ENCODE measurements at places on chromosomes 6 and 20. TPM values are rescaled to one million over a fixed set of nuclear protein-coding genes. Genes with fewer than 3 reads are reported as not detected.

DNA sequence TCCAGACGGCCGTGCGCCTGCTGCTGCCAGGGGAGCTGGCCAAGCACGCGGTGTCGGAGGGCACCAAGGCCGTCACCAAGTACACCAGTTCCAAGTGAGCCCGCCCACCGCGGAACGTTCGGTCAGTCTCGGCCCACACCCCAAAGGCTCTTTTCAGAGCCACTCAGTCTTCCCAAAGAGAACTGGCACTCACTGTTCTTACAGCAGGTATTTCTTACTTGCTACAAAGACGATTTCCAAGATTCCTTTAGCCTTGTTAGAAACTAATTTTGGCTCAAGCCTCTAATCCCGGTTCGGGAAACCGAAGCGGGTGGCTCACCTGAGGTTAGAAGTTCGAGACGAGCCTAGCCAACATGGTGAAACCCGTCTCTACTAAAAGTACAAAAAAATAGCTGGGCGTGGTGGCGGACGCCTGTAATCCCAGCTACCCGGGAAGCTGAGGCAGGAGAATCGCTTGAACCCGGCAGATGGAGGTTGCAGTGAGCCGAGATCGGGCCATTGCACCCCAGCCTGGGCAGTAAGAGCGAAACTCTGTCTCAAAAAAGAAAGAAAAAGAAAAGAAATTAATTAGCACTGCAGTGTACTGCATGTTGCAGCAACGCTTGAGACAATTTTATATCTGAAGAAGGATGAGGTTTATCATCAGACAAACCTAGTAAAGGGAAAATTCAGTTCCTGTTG, 73.1 kb downstream of the OR2B2 start:
- DNase-seq, result peak; percentile 87

GRCh38 chr6:2741756-2742155, 9.0 kb downstream of the MYLK4 start:
- no peak for DNase-seq

GRCh38 chr6:13259393-13259792, 68.9 kb downstream of the TBC1D7 start:
- no peak for DNase-seq

GRCh38 chr6:14571746-14572145, 454.2 kb downstream of the CD83 start:
- DNase-seq, result no peak

GRCh38 chr20:9483131-9483530, 31.3 kb upstream of the LAMP5 start:
- DNase-seq, result no peak

- DNase-seq, result peak; percentile 84
These were observed 128.8 kb downstream of the FOXO3 start for GRCh38 chr6:108689272-108690161.

DNA sequence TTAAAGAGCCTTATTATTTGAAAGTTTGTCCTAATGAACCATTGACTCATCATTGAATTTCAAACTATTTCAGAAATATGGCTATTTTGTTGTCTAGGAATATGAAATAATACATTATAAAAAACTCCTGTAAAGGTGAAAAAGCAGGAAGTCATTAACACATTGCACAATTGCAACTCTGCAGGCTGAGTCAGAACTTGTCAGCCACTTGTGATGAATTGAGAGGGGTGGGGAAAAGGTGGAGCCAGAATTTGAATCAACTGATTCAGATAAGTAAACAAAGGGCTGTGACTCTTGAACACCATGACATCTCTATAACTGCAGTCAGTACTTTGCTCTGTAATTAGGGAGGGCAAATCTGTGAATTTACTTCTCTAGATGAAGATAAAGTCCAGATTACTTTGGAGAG, 6.0 kb downstream of the C6orf141 start:
- DNase-seq, result no peak

DNA sequence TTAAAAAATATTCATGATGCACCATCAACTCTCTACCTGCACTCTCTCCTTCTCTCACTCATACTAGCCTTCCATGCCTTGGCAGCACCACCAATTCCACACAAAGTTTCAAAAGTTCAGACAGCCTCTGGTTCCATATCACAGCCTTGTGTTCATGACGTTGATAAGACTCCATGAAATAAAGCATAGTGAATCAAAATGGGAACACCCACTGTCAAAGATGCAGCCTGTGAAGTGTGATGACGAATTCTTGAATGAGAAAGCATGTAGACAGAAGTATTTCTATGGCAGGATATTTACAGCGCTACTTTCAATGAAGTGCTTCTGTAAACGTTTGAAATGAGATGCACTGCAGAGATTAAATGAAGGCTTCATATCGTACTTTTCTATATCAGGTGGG, 77.3 kb upstream of the FERMT1 start:
- DNase-seq, result no peak

Gene EYA2
- polyA plus RNA-seq, result 2.0 TPM

GRCh38 chr20:37786043-37786442, 92.2 kb downstream of the CTNNBL1 start:
- DNase-seq, result no peak

GRCh38 chr6:43673444-43674084, 14.0 kb downstream of the MRPS18A start:
- DNase-seq, result peak; percentile 69

Gene SEL1L2
- 0.40 TPM for polyA plus RNA-seq

Gene SLC2A4RG
- 210 TPM for polyA plus RNA-seq

DNA sequence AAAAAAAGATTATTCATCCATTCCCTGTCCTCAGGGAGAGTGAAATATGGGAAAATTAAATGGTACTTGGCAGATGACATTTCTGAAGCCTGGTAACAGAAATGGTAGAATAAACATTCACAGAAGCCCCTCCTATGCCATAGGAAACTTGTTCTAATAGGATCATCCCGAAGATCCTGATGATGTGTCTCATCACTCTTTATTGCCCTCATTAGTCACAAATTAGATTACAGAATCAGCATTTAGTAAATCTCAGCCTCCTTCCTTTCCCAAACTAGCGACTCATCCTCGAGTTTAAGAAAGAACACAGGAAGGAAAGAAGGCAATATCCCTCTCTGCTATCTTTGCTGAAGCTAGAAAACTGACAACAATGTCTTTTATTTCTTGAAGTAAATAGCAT, 154.4 kb downstream of the TMEM200A start:
- no peak for DNase-seq

DNA sequence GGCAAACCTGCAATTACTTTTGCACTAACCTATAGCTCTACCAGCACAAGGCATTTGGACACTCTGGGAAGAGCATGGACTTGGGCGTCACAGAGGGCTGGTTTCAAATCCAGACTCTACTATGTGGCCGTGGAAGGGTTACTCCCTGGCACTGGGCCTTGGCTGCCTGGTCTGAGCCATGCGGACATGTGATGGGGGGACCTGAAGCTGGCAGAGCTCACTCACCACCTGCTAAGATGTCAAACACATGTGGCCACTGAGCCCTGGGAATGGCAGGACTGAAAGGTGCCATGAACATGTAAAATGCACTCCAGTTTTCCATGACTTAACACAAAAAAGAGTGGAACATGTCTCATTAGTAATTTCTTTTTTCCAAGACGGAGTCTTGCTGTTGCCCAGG, 23.7 kb downstream of the VSTM2L start:
- no peak for DNase-seq

Gene CDH4
- 0.40 TPM for polyA plus RNA-seq

DNA sequence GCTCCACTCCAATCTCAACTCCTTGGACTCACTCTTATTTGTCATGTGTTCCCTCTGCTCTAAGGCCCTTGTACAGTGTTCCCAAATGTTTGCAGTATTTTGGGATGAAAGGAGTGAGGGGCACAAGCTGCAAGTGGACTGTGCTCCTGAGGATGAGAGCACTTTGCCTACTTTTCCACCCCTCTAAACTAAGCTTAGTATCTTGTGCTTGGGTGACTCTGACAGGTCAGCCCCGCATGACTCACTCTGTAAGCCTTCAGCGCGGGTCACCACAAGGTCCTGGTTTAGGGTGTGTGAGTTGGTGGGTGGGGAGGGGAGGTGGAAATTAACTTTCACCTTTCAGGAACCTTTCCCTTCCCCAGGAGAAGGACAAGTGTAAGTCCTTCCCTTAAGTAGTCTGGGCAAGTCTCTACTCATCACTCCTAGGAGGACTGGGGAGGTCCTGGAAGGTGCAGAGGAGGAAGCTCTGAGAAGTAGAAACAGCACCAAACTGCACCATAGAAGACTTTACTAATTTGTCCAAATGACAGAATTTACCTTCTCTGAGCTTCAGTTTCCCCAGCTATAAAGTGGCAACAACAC, 68.8 kb upstream of the EPB41L1 start:
- DNase-seq, result peak; percentile 68

DNA sequence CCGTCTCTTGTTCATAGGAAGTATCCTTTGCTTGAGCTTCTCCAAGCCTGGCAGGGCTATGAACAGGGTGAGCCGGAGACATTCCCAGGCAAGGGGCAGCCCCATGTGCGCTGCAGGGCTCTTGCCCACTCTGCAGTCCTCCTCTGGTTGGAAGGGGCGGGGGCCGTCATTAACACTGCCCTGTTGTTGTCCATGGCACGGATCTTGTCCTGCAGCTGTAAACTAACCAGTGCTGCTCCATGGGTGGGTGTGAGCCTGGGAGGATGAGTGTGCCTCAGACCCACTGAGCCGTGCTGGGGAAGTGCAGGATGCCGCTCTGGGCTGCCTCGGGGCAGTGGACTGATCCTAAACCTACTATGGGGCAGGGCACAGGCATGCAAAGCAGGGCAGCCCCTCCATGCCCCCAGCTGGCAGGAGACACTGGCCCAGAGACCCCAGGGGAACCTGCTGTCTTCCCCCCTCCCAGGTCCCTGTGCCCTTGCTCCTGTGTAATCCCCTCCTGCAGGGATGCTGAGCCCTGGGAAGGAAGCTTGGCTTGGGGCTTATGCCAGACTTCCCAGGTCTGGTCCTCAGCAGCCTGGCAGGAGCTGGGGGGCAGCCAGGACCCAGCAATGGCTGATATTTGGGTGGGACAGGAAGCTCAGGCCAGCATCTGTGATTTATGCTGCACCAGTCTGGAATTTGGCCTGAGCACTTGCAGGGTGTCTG, 8.5 kb downstream of the EBF4 start:
- DNase-seq, result no peak

- DNase-seq, result peak; percentile 88
These were observed 38.7 kb downstream of the GSTA2 start for GRCh38 chr6:52724406-52725121.

GRCh38 chr6:93243231-93243778, 176.1 kb downstream of the EPHA7 start:
- DNase-seq, result no peak

DNA sequence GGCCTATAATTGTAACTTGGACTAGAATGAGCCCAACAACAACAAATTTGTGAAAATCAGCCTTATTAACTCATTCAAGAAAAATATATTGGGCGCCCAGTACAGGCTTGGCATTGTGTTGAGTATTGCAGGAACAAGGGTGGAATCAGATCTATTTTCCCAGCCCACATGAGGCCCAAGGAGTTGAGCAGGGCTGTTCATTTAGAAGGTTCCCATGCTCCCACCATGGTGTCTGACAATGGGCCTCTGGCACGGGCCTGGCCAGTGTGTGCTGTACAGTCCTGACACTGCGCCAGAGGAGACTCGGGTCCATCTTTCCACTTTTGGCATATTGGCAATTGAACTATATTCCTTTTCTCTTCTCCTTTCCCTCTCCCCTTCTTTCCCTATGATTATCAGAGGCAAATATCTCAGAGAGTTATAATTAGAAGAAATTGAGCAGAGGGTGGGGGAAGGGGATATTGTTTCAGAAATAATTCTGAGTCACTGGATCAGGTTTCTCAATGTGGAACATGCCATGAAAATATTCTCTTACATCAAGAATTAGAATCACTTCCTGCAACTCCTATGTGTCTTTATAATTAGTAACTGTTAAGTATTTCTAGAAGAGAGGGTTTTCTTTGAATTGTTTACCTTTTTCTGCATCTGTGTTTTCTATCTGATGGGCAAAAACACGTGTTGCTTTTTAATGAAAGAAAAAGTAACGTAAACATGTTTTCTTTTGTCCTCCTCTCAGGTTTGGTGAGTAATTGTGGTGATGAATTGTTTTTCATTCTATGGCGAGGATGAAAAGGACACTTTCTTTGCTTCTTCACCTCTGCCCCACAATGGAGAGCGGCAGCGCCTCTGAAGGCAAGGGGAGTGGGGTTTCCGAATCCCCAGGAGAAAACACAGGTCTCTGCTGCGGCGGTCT, 209.4 kb downstream of the FOXA2 start:
- DNase-seq, result no peak

- no peak for DNase-seq
These were observed 11.7 kb downstream of the PTPRK start for GRCh38 chr6:128508588-128509296.

DNA sequence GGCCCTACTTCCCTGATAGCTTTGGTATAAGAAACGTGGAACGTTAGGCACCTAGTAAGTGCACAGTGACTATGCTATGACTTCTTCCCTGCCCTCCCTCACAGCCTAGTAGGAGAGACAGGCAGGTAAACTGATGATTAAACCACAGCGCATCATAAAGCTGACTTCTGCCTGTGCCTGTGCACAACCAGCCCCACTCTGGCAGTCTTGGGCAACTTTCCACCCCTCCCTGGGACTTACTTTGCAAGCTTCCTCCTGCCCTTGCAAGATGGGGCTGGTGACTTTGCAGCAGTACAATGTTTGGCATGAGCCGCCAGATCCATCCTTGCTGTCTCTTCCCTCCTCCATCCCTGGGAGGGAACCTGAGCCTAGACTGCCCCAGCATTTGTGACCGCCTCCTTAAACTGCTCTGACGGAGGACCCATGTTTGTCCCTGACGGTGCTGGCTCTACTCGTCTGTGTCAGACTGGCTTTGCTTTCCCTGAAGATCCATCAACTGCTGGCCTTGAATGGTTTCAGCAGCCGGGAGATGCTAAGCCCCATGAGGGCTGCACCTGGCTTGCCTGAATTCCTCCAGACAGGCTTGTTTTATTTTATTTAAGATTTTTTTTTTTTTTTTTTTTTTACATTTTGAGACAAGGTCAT, 36.1 kb downstream of the EFCAB8 start:
- DNase-seq, result no peak

DNA sequence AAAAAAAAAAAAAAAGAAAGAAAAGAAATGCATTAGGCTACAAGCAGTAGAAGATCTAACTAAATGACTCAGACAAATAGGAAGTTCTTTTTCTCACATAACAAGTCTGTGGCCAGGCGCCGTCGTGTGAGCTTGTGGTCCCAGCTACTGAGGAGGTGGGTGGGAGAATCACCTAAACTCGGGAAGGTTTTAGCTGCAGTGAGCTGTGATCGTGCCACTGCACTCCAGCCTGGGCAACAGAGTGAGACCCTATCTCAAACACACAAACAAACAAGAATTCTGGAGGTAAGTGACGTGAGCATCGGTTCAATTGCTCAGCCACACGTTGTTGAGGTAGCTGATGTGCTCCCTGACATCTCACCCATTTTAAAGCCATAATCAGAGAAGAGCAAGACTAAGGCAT, 37.9 kb upstream of the SLC23A2 start:
- no peak for DNase-seq

Gene MDFI
- polyA plus RNA-seq, result 12.8 TPM

DNA sequence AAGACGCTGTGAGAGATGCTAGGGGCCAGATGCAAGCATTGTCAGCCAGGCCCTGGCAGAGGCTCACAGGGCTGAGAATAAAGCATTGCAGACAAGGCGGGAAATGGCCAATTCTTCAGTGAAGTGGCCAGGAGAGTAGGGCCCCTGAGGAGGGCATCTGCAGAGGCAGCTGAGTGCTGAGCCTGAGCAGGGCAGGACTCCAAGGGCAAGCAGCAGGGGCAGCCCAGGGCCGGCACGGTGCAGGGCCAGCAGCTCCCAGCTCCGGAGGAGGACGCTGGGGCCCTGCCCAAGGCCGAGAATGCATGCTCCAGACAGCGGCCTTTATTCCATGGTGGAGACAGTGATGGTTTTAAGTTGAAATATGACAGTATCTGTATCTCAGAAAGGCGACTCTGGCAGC, 305.5 kb downstream of the FOXC1 start:
- DNase-seq, result no peak

GRCh38 chr6:163750431-163751031, 336.0 kb downstream of the QKI start:
- DNase-seq, result no peak
